Pancreas (tissue), 10 donors: ENCODE measurements at places on chromosomes 6 and 20. TPM values are rescaled to one million over a fixed set of nuclear protein-coding genes. Genes with fewer than 3 reads are reported as not detected.

The ISM1 gene
- 1.2 TPM for total RNA-seq

The WFDC2 gene
- total RNA-seq = 30.4 TPM

The COL11A2 gene
- 0.35 TPM for total RNA-seq

The OR2J3 gene
- total RNA-seq = not detected

The NHSL1 gene
- total RNA-seq = 8.1 TPM

The FAM209A gene
- total RNA-seq = not detected

GRCh38 chr6:1436334-1437306, 47.2 kb downstream of the FOXF2 start:
- no peaks in the 10 kb centered on the region for H3K4me1 ChIP-seq
- no peak overlapping the region for H3K27ac ChIP-seq
- no peak for DNase-seq
- H3K4me3 ChIP-seq = no peak overlapping the region
- H3K36me3 ChIP-seq = no peaks in the 10 kb centered on the region
- H3K27me3 ChIP-seq = no peaks in the 10 kb centered on the region

DNA sequence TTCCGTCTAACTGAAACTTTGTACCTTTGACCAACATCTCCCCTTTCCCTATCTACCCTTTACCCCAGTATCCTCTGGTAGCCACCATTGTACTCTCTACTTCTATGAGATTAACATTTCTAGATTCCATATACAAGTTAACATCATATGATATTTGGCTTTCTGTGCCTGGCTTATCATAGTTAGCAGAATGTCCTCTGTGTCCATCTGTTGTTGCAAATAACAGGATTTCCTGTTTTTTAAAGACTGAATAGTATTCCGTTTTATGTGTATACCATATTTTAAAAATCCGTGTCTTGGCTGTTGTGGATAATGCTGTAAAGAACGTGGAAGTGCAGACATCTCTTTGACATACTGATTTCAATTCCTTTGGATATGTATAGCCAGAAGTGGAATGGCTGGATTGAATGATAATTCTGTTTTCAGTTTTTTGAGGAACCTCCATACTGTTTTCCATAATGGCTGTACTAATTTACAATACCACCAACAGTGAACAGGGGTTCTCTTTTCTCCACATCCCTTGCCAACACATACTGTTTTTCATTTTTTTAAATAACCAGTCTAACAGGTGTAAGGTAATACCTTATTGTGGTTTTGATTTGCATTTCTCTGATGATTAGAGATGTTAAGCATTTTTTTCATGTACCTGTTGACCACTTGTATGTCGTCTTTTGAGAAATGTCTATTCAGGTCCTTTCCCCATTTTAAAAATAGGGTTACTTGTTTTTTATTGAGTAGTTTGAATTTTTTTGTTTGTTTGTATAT, 53.8 kb downstream of the CDC5L start:
- H3K4me3 ChIP-seq = no peak overlapping the region
- DNase-seq = no peak
- H3K4me1 ChIP-seq = peaks cover 9% of the 10 kb centered on the region
- H3K36me3 ChIP-seq = no peaks in the 10 kb centered on the region

DNA sequence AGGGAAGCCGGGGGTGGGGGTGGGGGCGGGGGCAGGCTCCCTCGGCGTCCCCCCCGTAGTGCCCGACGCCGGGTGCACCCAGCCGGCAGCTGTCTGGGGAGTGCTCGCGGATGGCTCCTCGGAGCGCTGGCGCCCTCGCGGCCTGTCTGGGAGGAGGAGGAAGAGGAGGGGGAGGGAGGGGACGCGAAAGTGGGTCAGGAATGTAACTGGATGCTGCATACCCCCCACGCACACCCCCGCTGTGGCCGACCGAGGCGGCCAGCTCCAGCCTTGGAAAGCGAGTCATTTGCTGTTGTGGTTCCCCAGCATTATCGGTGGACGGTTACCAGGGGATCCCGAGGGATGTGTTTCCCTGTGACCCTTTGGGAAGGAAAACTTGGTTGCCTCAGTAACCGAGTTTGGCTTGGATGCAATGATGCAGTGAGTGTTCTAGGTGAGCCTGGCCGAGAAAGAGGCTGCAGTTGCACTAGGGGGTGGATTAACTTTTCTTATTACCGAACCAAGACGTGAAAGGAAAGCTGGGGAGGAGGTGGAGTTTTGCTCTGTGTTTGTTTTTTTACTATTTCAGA, 55.2 kb upstream of the RREB1 start:
- H3K4me3 ChIP-seq = peak overlapping the region; percentile 64
- H3K4me1 ChIP-seq = peaks cover 8% of the 10 kb centered on the region
- DNase-seq = peak; percentile 83
- H3K36me3 ChIP-seq = no peaks in the 10 kb centered on the region
- H3K27ac ChIP-seq = peak overlapping the region; percentile 89

GRCh38 chr6:127845242-127845641, 55.6 kb downstream of the THEMIS start:
- no peak for DNase-seq
- H3K36me3 ChIP-seq = no peaks in the 10 kb centered on the region
- no peaks in the 10 kb centered on the region for H3K27me3 ChIP-seq

DNA sequence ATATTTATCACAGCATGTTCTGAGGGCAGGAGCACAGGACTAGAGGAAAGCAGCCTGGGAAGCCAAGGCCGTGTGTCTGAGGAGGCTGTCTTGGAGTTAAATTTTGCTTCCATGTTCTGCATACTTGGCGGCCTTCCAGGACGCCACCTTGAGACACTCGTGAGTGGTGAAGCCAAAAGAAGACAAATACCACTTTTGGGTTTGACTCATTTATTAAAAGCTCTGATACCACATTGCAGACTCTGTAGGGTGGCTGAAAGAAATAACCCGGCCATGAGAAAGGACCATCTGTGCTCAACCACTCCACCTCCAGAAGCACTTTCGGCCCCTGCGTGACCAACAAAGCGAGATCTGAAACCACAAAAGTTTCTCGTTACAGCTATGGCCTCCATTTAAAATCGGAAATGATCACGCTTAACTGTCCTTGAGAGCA, 120.0 kb downstream of the TMEM242 start:
- H3K27ac ChIP-seq = peak overlapping the region; percentile 51
- DNase-seq = peak; percentile 65
- peaks cover 13% of the 10 kb centered on the region for H3K4me1 ChIP-seq

DNA sequence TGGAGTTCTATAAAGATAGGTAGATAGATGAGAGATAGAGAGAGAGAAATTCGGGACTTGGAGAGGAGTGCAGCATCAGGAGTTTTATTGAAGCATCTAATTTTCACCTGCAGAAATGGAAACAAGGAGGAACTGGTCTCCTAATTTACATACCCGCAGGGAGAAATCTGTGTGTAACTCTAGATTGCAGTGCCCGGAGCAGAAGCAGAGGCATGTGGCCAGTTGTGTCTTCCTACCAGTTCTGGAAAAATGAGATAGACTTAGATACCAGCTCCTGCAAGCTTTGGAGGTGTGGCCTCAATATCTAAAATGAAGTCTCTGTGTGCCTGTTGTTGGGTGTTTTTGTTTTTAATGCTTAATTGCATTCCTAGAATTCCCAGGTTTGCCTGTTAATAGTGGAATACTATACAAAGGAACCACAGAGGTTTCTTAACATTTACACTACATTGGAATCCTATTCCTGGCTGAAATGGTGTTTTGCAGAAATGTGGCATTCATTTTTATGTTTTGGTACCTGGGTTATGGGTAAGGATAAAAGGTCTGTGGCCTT, 57.4 kb downstream of the DTD1 start:
- H3K4me1 ChIP-seq = no peaks in the 10 kb centered on the region
- H3K27me3 ChIP-seq = no peaks in the 10 kb centered on the region
- DNase-seq = no peak
- no peak overlapping the region for H3K27ac ChIP-seq

GRCh38 chr6:56766806-56767178, 124.1 kb upstream of the DST start:
- H3K27me3 ChIP-seq = no peaks in the 10 kb centered on the region
- H3K4me3 ChIP-seq = no peak overlapping the region
- H3K36me3 ChIP-seq = no peaks in the 10 kb centered on the region
- H3K27ac ChIP-seq = no peak overlapping the region
- no peaks in the 10 kb centered on the region for H3K4me1 ChIP-seq

GRCh38 chr6:165823609-165824326, 160.7 kb upstream of the PDE10A start:
- no peak overlapping the region for H3K4me3 ChIP-seq
- H3K27ac ChIP-seq = no peak overlapping the region
- peaks cover 20% of the 10 kb centered on the region for H3K27me3 ChIP-seq
- DNase-seq = no peak

- peak overlapping the region; percentile 21 for H3K27ac ChIP-seq
- H3K4me3 ChIP-seq = no peak overlapping the region
Observed at GRCh38 chr6:157527471-157527907, 146.5 kb downstream of the ZDHHC14 start.

GRCh38 chr20:11204926-11205768, 531.3 kb upstream of the JAG1 start:
- H3K36me3 ChIP-seq = no peaks in the 10 kb centered on the region
- H3K4me1 ChIP-seq = peaks cover 5% of the 10 kb centered on the region
- DNase-seq = no peak
- no peak overlapping the region for H3K27ac ChIP-seq
- no peaks in the 10 kb centered on the region for H3K27me3 ChIP-seq

DNA sequence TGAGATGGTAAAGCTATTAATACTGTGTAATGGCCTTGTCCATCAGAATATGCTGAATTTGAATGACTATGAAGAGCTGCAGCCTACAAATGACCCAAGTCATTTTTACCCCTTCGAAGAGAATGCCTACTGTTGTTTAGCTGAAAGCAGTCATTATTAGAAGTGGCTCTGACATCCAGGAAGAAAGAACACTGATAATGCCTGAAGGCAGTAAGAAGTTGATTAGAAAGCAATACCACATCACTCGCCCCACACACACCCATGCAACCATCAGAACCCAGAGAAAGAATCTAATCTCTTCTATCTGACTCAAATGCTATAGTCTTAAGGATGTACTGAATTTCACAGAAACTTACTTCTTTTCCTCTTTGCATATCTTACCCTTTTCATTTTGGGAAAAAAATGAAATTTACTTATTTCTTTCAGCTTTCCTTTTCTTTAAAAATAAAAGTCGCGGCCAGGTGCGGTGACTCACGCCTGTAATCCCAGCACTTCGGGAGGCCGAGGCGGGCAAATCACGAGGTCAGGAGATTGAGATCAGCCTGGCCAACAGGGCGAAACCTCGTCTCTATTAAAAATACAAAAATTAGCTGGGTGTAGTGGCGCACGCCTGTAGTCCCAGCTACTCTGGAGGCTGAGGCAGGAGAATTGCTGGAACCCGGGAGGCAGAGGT, 61.0 kb downstream of the ARHGAP18 start:
- no peaks in the 10 kb centered on the region for H3K27me3 ChIP-seq
- no peaks in the 10 kb centered on the region for H3K36me3 ChIP-seq
- H3K4me3 ChIP-seq = no peak overlapping the region
- DNase-seq = no peak
- H3K27ac ChIP-seq = no peak overlapping the region

GRCh38 chr20:25017257-25017803, 24.8 kb upstream of the APMAP start:
- no peak overlapping the region for H3K4me3 ChIP-seq
- no peaks in the 10 kb centered on the region for H3K27me3 ChIP-seq
- DNase-seq = peak; percentile 97
- H3K36me3 ChIP-seq = peaks cover 26% of the 10 kb centered on the region

DNA sequence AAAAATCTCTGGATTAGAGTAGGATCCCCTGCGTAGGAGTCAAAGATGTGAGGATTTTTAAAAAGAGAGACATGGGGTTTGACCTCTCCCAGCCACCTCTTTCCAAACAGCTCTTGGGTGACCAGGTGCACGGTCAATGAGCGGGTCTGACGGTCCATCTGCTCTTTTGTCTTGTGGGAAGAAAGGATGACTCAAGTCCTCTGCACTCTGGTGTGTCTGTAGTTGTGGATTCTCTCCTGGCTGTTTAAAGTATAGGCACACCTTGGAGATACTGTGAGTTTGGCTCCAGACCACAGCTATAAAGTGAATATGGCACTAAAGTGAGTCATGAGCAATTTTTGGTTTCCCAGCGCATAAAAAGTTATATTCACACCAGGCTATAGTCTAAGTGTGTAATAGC, 209.8 kb downstream of the BMP7 start:
- H3K27ac ChIP-seq = no peak overlapping the region
- DNase-seq = no peak
- no peaks in the 10 kb centered on the region for H3K4me1 ChIP-seq
- no peaks in the 10 kb centered on the region for H3K27me3 ChIP-seq
- no peak overlapping the region for H3K4me3 ChIP-seq
- H3K36me3 ChIP-seq = no peaks in the 10 kb centered on the region

- H3K27me3 ChIP-seq = no peaks in the 10 kb centered on the region
- H3K27ac ChIP-seq = no peak overlapping the region
- H3K4me3 ChIP-seq = no peak overlapping the region
- H3K4me1 ChIP-seq = no peaks in the 10 kb centered on the region
- no peak for DNase-seq
Observed at GRCh38 chr20:51514249-51514648, 28.3 kb downstream of the NFATC2 start.

DNA sequence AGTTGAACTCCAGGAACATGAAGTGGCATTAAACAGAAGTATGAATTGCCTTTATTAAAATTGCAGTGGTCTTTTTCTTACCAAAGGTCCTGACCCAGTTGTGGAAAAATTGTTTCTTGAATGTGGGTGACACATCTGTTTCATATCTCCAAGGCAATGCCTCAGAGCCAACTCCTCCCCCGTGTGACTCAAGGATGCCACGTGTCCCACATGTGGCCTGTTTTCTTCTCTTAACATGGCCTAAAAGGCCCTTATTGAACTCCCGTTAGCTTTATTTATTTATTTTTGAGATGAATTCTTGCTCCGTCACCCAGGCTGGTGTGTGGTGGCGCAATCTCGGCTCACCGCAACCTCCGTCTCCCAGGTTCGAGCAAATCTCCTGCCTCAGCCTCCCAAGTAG, 128.4 kb upstream of the ESR1 start:
- H3K27ac ChIP-seq = no peak overlapping the region
- no peaks in the 10 kb centered on the region for H3K36me3 ChIP-seq
- no peak overlapping the region for H3K4me3 ChIP-seq
- no peaks in the 10 kb centered on the region for H3K27me3 ChIP-seq
- no peaks in the 10 kb centered on the region for H3K4me1 ChIP-seq

- H3K4me3 ChIP-seq = no peak overlapping the region
- no peak for DNase-seq
- no peaks in the 10 kb centered on the region for H3K4me1 ChIP-seq
- H3K27me3 ChIP-seq = no peaks in the 10 kb centered on the region
- H3K36me3 ChIP-seq = no peaks in the 10 kb centered on the region
- H3K27ac ChIP-seq = no peak overlapping the region
Observed at GRCh38 chr20:61678437-61678836, 387.2 kb downstream of the TAF4 start.

DNA sequence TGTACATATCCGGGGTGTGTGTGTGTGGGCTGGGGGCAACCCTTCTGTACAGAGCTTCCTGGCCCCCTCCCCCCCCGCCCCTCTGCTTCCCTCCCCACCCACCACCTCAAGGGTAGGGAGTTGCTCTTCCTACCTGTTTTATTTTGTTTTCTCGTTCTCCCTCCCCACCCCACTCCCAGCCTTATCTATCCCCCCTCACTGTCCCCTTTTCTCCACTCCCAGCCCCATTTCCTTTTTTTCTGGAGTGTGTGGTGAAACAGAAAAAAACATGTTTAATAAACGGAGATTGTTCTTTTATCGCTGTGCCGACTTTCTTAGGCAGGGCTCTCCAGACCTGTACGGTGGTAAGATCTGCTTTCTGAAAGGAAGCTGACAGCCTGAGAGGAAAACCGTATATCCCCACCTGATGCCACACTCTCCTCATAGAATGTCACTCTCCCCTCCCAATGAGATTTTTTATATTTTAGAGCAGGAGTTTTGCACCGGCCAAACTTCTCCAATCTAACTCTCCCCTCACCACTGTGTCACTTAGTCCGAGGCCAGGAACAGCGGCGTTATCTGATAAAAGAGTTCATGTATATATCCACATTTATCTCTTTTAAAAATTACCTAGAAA, 875 bp upstream of the ZBTB9 start:
- H3K4me3 ChIP-seq = peak overlapping the region; percentile 96
- DNase-seq = no peak
- H3K4me1 ChIP-seq = peaks cover 12% of the 10 kb centered on the region
- H3K27me3 ChIP-seq = no peaks in the 10 kb centered on the region
- H3K27ac ChIP-seq = peak overlapping the region; percentile 54
